ENCODE measurements at places on chromosomes 3 and 15.

DNA sequence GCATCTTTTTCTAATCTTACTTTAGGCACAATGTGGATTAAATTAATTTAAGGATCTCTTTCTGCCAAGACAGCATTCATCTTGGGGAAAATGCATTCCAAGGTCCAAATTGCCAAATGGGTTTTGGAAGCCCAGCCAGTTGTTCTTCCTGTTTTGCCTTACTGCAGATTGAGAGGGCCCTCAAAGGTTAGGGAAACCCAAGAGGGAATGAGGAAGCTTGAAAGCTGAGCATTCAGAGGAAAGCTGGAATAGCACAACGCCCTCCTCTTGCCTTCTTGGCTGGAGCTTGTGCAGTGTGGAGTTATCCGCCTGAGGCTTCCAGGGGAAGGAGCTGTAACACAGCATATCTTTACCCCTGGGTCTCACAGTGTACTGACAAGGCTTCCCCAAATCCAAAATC lies 18.2 kb upstream of the SACM1L start:
- no peak for DNase-seq

DNA sequence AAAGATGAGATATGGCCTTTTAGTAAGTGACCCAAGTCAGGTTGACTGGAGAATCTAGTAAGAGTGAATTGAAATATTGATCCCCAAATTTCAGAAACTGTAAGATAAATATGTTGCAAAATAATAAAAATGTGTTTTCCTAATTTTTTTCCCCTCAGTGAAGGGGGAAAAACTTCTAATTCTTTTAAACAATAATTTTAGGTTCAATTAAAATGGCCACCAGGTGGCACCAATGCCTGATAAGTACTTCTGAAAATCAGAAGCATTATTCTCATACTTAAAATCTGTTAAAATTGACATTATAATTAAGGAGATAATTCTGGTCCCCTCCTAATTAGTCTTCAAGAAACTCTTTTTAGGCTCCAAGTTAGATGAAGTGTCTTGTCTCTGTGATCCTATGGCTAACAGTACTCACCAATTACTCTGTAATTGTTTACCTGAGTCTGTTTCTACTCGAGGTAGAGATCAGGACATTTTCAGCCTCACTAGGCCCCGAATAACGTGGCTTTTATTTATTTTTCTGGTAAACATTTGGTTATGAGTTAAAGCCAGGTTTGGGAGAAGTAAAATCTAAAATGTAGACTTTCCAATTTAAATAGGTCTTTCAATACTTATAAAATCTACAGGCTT lies 52.6 kb downstream of the NMD3 start:
- DNase-seq, result no peak

- no peak for DNase-seq
These were observed 19.8 kb upstream of the GYG1 start for GRCh38 chr3:148971401-148972163.

DNA sequence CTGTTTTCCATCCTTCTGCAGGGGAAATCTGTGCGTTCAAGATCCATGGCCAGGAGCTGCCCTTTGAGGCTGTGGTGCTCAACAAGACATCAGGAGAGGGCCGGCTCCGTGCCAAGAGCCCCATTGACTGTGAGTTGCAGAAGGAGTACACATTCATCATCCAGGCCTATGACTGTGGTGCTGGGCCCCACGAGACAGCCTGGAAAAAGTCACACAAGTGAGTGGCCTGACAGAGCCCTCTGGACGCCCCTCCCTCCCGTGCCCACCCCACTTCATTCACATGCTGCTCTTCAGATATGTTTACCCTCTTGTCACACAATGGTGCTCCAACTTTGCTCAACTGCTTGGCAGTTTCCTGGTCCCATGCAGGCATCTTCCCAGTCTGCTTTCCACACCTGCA lies 274.3 kb upstream of the TRIM42 start:
- DNase-seq, result no peak

GRCh38 chr3:73225991-73226390 lies 164.5 kb downstream of the EBLN2 start:
- DNase-seq, result no peak

DNA sequence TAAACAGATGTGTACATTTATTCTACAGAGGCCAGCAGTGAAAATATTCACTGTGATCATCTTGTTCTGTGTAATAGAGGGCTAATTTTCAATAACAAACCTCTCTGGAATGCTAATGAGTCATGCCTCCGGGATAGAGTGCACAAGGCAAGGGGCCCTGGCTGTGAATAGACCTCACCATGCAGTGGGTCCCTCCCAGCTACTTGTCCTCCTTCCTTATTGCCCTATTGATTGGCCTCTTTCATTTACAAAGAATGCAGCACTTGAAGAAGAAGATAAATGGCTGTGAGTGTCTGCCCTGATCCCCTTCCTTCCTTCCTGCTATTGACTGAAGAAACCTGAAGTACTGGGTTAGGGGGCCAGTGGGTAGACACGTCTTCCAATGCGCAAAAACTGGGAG lies 436.3 kb downstream of the WDR72 start:
- DNase-seq, result no peak

- DNase-seq, result no peak
These were observed 632 bp upstream of the CRELD1 start for GRCh38 chr3:9932843-9933560.

DNA sequence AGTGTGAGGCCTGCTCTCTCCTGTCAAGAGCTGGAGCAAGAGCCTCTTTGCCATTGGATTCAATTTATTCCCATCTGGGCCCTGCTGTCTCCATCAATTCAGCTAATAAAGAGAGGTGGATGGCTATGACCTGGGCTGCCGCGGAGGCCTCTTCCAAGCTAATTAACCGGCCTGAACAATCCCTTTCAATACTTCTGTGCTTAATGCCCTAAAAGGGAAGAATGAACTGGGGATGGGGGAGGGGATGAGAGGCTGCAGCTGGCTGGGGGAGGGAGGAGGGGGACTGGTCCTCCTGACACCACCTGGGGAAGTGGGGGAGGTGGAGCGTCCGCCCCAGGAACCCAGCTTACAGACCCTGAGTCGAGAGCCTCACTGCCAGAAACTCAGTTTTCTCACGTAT lies 33.4 kb upstream of the PRR23E start:
- DNase-seq, result no peak

DNA sequence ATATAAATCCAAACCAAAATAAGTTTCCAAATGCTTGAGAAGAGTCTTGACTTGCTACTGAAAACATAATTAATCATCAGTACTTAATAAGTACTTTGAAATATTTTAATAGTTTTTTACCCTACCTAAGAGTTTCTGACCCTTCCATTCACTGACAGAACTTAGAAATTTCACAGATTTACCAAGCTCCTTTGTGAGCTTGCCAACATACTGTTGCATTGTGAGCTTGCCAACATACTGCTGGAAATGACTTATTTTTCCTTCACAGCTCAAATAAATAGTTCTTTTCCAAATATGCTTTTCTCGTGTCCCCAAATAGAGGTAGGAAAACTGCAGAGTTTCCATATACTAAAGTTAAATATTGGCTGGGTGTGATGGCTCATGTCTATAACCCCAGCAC lies 9.6 kb upstream of the AADAC start:
- no peak for DNase-seq

GRCh38 chr15:65916041-65916663 lies 46.9 kb downstream of the RAB11A start:
- DNase-seq, result no peak

GRCh38 chr3:120780977-120781376 lies 38.4 kb downstream of the GTF2E1 start:
- DNase-seq, result no peak

GRCh38 chr15:45634432-45635190 lies at the start of gene SQOR:
SQOR (plus strand) TSS chr15:45635029; CDS start chr15:45658924, 23,895 bp downstream.
- peak; percentile 39 for DNase-seq

- DNase-seq, result no peak
These were observed 39.9 kb downstream of the TICRR start for GRCh38 chr15:89615135-89615534.

DNA sequence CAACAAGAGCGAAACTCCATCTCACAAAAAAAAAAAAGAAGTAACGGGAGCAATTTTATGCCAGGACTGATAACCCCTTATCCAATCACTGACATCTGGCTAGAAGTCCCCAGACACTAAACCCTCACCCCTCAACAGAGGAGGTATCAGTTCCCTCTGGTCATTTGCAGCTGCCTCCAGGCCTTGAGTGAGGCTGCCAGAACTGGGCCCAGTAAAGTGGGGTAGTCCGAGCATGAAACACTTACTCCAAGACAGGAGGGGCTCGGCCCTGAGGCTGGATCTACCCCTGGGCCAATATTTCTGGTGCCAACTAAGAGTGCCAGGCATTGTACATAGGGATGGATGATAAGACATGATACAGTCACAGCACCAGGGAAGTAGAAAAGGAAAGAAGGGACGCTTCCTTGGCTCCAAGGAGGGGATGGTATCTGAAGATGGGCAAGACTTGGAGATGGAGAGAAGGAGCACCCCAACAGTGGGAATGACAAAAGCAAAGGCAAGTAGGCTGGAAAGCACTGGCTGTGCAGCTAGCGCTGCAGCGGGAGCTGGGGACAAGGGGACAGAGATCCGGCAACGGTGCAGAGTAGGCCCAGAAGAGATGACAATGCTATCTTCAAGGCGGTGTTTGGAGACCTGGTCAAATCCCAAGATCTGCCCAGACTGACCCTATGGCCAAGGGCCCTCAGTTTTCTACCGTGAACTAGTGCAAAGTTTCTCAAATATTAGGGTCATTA lies 2.2 kb downstream of the XXYLT1 start:
- DNase-seq, result no peak

DNA sequence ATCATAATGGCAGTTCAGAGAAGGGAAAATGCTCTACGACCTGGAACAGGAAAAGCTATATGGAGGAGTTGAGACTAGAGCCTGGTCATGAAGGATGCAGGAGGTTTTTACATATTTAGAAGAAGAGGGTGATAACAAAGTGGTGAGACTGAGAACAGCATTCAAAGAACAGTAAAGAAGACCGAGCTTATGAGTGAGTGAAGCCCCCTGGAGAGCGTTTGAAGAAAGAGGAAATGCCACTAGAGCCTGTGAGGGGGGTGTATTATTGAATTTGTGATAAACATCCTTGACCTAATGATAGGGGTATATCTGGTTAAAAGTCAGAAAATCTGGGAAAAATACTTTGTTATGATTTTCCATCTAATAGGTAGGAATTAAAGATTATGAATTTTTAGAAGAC lies 4.2 kb downstream of the PARP9 start:
- DNase-seq, result no peak

DNA sequence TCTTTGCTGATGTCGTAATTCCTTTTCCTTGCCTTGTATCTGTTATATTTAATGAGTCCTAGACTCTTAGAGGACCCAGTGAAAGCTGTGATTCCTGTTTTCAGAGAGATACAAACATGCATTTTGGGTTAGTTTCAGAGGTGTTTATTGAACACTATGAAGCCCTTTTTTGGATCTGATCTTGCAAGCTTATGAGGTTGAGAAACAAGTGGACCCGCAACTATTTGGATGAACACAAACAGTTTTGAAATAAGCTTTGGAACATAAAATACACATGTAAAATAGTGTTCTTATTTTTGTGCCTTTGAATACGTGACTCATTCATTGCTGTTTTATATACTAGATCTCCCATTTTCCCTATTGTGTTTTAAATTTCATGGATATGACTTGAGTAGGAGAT lies 33.5 kb downstream of the SNRK start:
- no peak for DNase-seq

GRCh38 chr15:96891046-96891445 lies 560.5 kb downstream of the NR2F2 start:
- DNase-seq, result no peak

- DNase-seq, result no peak
These were observed 48.9 kb upstream of the RBP1 start for GRCh38 chr3:139588450-139588849.

GRCh38 chr3:58288011-58288728 lies 17.9 kb upstream of the RPP14 start:
- no peak for DNase-seq

DNA sequence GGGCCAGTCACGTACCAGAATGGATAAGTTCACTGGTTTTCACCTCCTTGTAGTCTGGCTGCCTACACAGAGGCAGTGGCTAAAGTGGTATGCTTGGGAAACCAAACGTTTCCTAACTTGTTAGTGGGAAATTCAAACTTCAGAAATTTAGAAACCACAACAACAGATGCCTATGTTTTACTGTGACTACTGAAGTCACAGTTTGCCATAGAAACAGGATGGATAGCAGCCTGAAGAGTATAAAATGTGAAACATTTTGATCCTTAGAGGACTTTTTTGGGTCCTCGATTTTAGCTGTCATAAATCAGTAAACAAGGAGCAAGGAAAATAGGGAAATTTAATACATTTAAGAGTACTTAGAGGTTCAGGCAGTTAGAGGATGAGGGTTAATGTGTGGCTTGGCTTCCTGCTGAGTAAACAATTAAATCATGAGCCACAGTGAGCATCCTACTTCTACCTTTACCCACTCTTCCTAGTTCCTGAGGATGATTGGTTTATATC lies 48.6 kb downstream of the CMSS1 start:
- no peak for DNase-seq

- no peak for DNase-seq
These were observed 593.1 kb upstream of the MDFIC2 start for GRCh38 chr3:70905491-70905890.

GRCh38 chr3:140629357-140630137 lies 48.3 kb upstream of the TRIM42 start:
- no peak for DNase-seq

GRCh38 chr3:48617559-48617958 lies 4.0 kb downstream of the TMEM89 start:
- no peak for DNase-seq

- no peak for DNase-seq
These were observed 47.3 kb upstream of the C3orf22 start for GRCh38 chr3:126606001-126606400.

DNA sequence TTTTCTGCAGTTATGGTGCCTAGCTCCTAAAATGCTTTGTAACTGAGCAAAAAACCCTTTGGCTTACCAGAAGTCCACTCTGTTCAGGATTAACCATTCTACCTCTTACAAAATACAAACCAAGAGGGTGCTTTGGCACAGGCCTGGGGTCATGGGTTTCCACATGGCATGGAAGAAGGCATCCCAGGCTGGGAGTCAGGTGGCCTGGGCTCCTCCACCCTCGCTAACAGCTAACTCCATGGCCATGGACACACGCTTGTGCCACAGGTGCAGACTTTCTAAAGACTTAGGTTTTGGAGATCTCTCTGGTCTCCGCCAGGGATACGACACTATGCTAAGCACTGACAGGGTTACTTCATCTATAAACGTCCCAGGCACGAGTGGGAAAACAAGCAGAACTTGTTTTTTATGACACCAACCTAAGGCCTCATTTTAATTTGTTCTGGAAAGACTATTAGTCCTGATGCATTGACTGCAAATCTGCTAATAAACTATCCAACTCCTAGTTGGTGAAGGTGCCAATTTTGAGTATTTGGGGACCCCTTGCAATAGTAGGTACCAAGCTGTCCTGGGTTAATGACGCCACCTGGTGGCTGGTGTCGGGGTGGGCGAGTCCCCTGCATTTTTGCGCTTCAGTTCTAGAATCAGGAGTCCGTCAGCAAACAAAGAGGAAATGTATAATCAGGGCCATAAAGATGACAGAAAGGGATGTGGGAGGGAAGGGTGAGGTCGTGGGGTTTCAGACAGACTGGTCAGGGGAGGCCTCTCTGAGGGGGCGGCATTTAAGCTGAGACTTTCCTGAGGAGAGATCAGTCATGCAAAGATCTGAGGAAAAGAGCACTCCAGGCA lies 10.3 kb upstream of the ALDH1A3 start:
- DNase-seq, result no peak

All from left renal cortex interstitium (tissue), 4 donors.